NCI-H1048 (cell line): ENCODE measurements at places on chromosomes 2 and 18.

DNA sequence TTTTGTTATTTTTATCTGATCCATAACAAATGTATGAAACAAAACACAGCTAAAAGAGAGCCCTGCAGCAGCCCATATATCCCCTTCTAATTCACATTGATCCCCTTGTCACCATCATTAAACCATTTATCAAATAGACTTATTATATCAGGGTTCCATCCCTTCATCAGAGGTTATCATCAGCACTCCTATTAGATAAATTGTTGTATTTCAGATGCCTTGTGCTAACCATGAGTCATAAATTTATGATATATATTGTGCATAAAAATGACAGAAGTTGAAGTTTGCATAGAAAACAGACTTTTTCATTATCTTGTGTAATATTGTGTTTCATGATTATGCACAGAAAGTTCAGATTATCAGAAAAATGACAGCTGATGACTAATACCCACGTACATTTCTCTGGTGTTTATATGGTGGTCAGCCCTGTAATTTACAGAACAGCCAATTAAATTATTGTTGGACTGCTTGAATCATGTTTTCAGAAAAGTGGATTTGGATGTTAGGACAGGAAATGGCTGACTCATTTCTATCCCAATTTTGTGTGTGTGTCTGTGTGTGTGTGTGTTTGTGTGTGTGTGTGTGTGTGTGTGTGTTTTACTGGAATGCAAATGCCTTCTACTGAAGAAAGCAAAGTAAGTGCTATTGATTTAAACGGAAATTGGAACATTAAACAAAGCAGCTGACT lies 80.9 kb downstream of the PPP1R1C start:
- no peak for DNase-seq

GRCh38 chr18:14029512-14029911 lies 102.7 kb downstream of the ZNF519 start:
- DNase-seq: no peak

GRCh38 chr2:64551851-64552250 lies 27.7 kb downstream of the AFTPH start:
- no peak for DNase-seq

GRCh38 chr2:71922091-71922490 lies 225.6 kb downstream of the CYP26B1 start:
- no peak for DNase-seq
